CD4-positive, alpha-beta memory T cell (primary cell): ENCODE measurements at places on chromosomes 5 and 9.

DNA sequence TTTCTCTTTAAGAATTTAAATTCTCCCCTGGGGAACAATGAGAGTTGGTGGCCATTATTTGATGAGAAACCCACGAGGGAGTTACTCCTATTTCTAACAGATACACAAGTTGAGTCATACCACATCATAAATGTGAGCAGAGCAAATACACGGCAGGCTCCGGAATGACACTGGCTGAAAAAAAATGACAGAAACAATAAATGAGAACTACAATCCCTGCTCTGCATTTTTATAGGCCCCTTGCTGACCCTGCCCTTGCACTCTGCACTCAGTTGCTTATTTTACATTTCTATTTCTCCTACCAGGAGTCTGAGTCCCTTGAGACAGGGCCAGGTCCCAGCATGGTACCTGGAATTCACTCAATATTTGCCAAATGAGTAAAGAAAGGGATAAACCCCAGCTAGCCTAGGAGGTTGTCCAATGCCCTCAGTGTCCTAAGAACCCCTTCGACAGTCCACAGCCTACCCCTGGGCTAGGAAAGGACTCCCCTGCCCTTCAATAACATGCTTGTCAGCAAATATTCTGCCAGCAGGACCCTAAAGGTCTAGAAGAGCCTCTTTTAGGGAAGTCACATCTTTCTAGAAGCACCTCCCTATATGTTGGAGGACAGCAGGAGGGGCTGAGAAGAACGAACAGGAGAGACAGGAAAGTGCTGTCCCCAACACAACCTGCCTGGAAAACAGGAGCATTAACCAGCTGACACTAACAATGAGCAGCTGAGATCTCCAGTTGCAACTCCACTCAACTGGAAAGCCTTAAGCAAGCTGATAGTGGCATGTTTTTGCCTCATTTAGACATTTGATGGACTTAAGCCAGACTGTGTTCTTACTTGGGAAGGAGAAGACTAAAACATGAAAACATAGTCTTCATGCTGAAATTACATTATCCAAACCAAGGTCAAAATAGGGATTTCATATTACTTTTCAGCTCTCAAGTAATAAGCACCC lies 191.2 kb downstream of the ACTL7B start:
- no peaks in the 10 kb centered on the region for H3K36me3 ChIP-seq
- no peaks in the 10 kb centered on the region for H3K27me3 ChIP-seq
- no peak overlapping the region for H3K27ac ChIP-seq
- H3K4me1 ChIP-seq: no peaks in the 10 kb centered on the region
- H3K4me3 ChIP-seq: no peak overlapping the region

DNA sequence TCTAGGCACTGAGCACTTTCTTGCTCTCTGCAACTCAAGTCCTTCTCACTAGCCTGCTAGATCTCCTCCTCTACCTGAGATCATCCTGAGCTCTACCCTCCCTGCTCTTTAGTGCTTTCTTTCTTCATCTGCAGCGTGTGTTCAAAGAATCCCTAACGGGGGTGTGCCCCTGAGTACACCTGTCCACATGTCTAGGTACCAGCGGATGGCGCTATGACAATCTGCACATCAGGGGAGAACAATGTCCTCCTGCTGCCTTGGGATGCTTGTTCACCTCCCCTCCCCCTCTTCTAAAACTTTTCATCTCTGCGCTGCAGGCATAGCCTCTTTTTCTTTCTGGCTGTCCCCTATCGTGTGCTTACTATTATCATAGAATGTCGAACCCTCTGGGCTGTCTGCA lies 42.7 kb downstream of the PTPN3 start:
- no peak overlapping the region for H3K4me3 ChIP-seq
- H3K27me3 ChIP-seq: no peaks in the 10 kb centered on the region
- H3K27ac ChIP-seq: no peak overlapping the region
- DNase-seq: no peak
- H3K4me1 ChIP-seq: no peaks in the 10 kb centered on the region

- DNase-seq: no peak
- no peak overlapping the region for H3K27ac ChIP-seq
- H3K27me3 ChIP-seq: no peaks in the 10 kb centered on the region
- H3K36me3 ChIP-seq: no peaks in the 10 kb centered on the region
Observed at GRCh38 chr5:76762484-76762883, 46.6 kb downstream of the F2R start.

DNA sequence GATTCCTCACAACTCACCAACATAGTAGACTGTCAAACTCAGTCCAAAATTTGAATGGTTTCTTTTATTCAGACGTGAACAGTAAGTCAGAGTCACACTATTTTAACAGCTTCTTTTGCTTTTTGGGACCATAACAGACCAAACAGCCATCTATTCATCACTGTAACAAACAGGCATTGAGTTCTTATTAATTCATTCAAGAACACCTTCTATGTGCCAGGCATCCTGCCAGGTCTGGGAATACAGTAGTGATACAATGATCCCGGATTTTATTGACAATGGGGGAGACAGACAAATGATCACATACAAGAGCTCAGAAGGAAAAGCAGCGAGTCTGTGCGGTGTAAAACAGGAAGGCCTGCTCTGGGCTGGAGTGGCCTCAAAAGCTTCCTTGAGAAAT lies 153.3 kb upstream of the ERCC6L2 start:
- H3K4me3 ChIP-seq: no peak overlapping the region
- DNase-seq: no peak
- no peaks in the 10 kb centered on the region for H3K36me3 ChIP-seq
- H3K27me3 ChIP-seq: no peaks in the 10 kb centered on the region
- H3K27ac ChIP-seq: no peak overlapping the region

DNA sequence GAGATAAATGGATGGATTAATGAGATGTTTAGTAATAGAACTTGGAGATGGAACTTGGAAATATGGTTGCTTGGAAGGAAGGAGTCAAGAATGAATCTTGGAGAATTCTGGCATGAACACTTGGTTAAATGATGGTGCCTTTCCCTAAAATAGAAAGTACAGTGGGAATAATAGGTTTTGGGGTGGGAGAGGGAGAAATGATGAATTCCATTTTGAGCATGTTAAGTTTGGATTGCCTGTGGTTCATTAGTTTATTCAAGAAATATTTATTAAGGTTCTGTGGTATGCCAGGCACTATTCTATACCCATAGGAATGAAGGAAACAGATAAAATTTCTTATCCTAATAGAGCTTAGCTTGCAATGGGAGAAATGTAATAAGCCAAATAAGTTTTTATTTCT lies 58.4 kb downstream of the PBX3 start:
- H3K4me1 ChIP-seq: no peaks in the 10 kb centered on the region
- no peak overlapping the region for H3K27ac ChIP-seq
- no peak for DNase-seq
- H3K27me3 ChIP-seq: no peaks in the 10 kb centered on the region

- no peaks in the 10 kb centered on the region for H3K4me1 ChIP-seq
- no peaks in the 10 kb centered on the region for H3K27me3 ChIP-seq
- H3K27ac ChIP-seq: no peak overlapping the region
Observed at GRCh38 chr5:113846941-113847340, 333.4 kb downstream of the YTHDC2 start.

GRCh38 chr5:149781612-149782011 lies 51.5 kb downstream of the PPARGC1B start:
- no peak overlapping the region for H3K4me3 ChIP-seq
- H3K27ac ChIP-seq: no peak overlapping the region
- H3K27me3 ChIP-seq: no peaks in the 10 kb centered on the region
- no peaks in the 10 kb centered on the region for H3K36me3 ChIP-seq
- DNase-seq: no peak

DNA sequence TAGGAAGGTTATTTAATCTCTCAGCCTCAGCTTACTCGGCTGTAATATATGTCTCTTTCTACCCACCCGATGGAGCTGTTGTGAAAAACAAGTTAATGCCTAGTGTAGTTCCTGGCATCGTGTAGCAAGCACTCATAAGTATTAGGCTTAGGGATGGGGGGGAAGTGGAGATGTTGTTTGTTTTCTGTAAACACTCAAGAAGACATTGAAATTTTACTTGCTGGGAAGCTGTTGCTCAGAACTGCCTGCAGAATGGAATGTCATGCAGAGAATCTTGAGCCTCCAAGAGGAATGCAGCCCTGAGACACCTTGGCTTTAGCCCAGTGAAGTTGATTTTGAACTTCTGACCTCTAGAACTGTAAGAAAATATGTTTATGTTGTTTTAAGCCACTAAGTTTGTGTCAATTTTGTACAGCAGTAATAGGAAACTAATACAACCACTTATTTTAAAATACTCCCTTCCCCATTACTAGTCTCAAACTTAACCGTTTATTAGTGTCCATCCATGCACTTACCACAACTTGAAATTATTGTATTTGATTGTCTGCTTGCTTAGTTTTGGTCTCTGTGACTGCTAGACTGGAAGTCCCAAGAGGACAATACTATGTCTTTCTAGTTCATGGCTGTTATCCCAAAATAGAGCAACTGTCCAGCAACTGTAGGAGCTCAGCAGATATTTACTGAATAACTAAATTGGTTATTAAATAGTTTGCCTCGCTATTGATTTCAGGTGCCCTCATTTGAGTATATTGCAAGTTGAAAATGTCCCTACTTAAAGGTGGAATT lies 53.8 kb downstream of the MFAP3 start:
- H3K4me1 ChIP-seq: no peaks in the 10 kb centered on the region
- H3K4me3 ChIP-seq: no peak overlapping the region

DNA sequence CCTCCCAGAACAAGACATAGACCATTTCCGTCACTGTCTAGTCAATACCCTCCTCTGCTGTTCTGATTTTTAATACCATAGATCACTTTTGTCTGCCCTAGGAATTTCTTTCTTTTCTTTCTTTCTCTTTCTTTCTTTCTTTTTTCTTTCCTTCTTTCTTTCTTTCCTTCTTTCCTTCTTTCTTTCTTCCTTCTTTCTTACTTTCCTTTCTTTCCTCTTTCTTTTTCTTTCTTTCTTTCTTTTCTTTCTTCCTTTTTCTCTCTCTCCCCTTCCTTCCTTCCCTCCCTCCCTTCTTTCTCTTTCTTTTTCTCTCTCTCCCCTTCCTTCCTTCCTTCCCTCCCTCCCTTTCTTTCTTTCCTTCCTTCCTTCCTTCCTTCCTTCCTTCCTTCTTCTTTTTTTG lies 49.0 kb upstream of the RAPGEF1 start:
- no peak for DNase-seq
- H3K4me1 ChIP-seq: no peaks in the 10 kb centered on the region
- H3K27me3 ChIP-seq: peaks cover 3% of the 10 kb centered on the region
- no peak overlapping the region for H3K4me3 ChIP-seq
- H3K36me3 ChIP-seq: no peaks in the 10 kb centered on the region

DNA sequence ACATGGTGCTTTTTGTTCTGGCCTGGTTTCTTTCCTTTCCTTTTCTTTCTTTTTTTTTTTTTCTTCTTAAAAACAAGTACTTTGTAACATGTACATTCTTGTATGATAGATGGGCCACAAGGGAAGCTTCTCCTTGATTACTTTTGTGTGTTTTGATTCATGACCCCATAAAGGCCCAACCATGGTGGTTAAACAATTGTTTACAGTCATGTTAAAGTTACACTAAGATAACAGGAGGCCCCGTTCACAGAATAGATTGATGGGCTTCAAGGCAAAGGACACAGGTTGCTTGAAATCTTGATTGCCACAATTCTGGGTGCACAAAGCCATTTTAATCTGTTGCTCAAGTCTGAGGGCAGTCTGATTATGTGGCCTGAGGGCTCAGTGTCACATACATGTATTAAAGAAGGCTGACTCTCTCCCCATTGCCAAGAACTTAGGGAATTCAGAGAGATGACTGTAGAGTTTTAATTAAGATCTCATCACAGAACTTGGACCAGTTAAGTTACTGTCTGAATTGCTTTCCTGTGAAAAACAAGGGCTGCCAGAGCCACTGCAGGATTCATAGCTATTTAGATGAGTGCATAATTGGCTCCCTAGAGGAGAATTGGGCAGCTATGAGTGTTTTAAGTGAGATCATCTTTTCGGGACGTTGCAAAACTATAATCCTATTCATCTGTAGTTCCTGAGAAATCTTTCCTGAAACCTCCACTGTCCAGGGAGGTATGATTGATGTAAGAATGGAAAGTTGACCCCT lies 163.4 kb downstream of the TLE4 start:
- no peaks in the 10 kb centered on the region for H3K27me3 ChIP-seq
- H3K36me3 ChIP-seq: no peaks in the 10 kb centered on the region
- H3K4me1 ChIP-seq: no peaks in the 10 kb centered on the region
- no peak overlapping the region for H3K4me3 ChIP-seq
- no peak overlapping the region for H3K27ac ChIP-seq

- H3K4me3 ChIP-seq: no peak overlapping the region
- H3K27ac ChIP-seq: no peak overlapping the region
- no peaks in the 10 kb centered on the region for H3K4me1 ChIP-seq
- DNase-seq: no peak
- H3K27me3 ChIP-seq: no peaks in the 10 kb centered on the region
Observed at GRCh38 chr9:75540185-75540584, 350.3 kb upstream of the PCSK5 start.

- H3K4me3 ChIP-seq: no peak overlapping the region
- no peak overlapping the region for H3K27ac ChIP-seq
- no peaks in the 10 kb centered on the region for H3K27me3 ChIP-seq
- no peaks in the 10 kb centered on the region for H3K36me3 ChIP-seq
Observed at GRCh38 chr5:90000351-90000750, 409.2 kb downstream of the CETN3 start.

DNA sequence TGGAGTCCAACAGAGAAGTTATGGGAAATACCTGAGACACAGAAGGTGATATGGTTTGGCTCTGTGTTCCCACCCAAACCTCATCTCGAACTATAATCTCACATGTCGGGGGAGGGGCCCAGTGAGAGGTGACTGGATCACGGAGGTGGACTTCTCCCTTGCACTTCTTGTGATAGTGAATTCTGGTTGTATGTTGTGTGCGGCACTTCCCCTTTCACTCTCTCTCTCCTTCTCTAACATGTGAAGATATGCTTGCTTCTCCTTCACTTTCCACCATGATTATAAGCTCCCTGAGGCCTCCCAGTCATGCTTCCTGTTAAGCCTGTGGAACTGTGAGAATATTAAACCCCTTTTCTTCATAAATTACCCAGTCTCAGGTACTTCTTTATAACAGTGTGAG lies 96.1 kb downstream of the TMEM232 start:
- no peak overlapping the region for H3K27ac ChIP-seq
- H3K27me3 ChIP-seq: no peaks in the 10 kb centered on the region
- no peak for DNase-seq
- H3K36me3 ChIP-seq: no peaks in the 10 kb centered on the region
- no peaks in the 10 kb centered on the region for H3K4me1 ChIP-seq

- no peaks in the 10 kb centered on the region for H3K36me3 ChIP-seq
- no peak overlapping the region for H3K4me3 ChIP-seq
- no peaks in the 10 kb centered on the region for H3K4me1 ChIP-seq
- DNase-seq: no peak
Observed at GRCh38 chr5:20368571-20369517, 380.8 kb upstream of the CDH18 start.

- H3K36me3 ChIP-seq: no peaks in the 10 kb centered on the region
- H3K27me3 ChIP-seq: no peaks in the 10 kb centered on the region
- H3K4me1 ChIP-seq: no peaks in the 10 kb centered on the region
- no peak overlapping the region for H3K4me3 ChIP-seq
- no peak for DNase-seq
Observed at GRCh38 chr5:131990716-131991115, 20.7 kb downstream of the ACSL6 start.

GRCh38 chr5:53739111-53739510 lies 178.7 kb downstream of the NDUFS4 start:
- no peak overlapping the region for H3K27ac ChIP-seq
- H3K4me3 ChIP-seq: no peak overlapping the region
- DNase-seq: no peak
- no peaks in the 10 kb centered on the region for H3K27me3 ChIP-seq

- no peaks in the 10 kb centered on the region for H3K36me3 ChIP-seq
- no peak overlapping the region for H3K4me3 ChIP-seq
- no peak overlapping the region for H3K27ac ChIP-seq
Observed at GRCh38 chr9:18438300-18438925, 35.5 kb upstream of the ADAMTSL1 start.

- no peak overlapping the region for H3K4me3 ChIP-seq
- no peaks in the 10 kb centered on the region for H3K4me1 ChIP-seq
- no peak overlapping the region for H3K27ac ChIP-seq
- no peaks in the 10 kb centered on the region for H3K27me3 ChIP-seq
Observed at GRCh38 chr5:111197523-111197922, 26.7 kb upstream of the CAMK4 start.
